Spinal cord (tissue), 10 donors: ENCODE measurements at places on chromosomes 5 and 9. TPM values are rescaled to one million over a fixed set of nuclear protein-coding genes. Genes with fewer than 3 reads are reported as not detected.
A peak's percentile ranks its signal among the peaks of the same experiment; 100 is the strongest.

The SPINK1 gene
- not detected for total RNA-seq

The CMBL gene
- 67.1 TPM for total RNA-seq

The CLK4 gene
- 58.5 TPM for total RNA-seq

The SH3RF2 gene
- 0.30 TPM for total RNA-seq

- DNase-seq, result peak; percentile 48
- H3K36me3 ChIP-seq, result no peaks in the 10 kb centered on the region
- H3K27ac ChIP-seq, result no peak overlapping the region
- no peak overlapping the region for H3K4me3 ChIP-seq
Observed at GRCh38 chr5:35182910-35183535, 47.3 kb downstream of the PRLR start.

DNA sequence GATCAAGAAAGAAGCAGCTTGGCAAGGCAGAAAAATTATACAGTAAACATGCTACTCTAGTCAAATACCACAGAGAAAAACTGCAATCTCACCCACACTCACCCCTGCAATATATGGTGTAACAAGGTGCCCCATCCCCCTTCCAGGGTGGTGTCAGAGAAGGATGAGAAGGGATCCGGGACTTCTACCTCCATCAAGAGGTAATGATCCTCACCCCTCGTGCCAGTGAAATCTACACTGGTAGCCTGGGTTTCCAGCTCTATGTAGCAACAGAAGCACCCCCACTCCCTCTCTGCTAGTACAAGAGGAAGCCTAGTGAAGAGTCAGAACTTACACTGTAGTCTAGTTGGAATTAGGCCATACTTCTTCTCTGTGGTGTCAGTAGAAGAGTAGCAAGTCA, 18.9 kb downstream of the SLCO4C1 start:
- DNase-seq, result no peak
- no peaks in the 10 kb centered on the region for H3K27me3 ChIP-seq
- H3K4me3 ChIP-seq, result no peak overlapping the region
- H3K4me1 ChIP-seq, result no peaks in the 10 kb centered on the region
- H3K36me3 ChIP-seq, result no peaks in the 10 kb centered on the region

GRCh38 chr9:129480227-129480626, 140.7 kb downstream of the C9orf50 start:
- no peak overlapping the region for H3K4me3 ChIP-seq
- H3K4me1 ChIP-seq, result peaks cover 63% of the 10 kb centered on the region
- DNase-seq, result no peak
- H3K27ac ChIP-seq, result peak overlapping the region; percentile 99
- H3K36me3 ChIP-seq, result no peaks in the 10 kb centered on the region

DNA sequence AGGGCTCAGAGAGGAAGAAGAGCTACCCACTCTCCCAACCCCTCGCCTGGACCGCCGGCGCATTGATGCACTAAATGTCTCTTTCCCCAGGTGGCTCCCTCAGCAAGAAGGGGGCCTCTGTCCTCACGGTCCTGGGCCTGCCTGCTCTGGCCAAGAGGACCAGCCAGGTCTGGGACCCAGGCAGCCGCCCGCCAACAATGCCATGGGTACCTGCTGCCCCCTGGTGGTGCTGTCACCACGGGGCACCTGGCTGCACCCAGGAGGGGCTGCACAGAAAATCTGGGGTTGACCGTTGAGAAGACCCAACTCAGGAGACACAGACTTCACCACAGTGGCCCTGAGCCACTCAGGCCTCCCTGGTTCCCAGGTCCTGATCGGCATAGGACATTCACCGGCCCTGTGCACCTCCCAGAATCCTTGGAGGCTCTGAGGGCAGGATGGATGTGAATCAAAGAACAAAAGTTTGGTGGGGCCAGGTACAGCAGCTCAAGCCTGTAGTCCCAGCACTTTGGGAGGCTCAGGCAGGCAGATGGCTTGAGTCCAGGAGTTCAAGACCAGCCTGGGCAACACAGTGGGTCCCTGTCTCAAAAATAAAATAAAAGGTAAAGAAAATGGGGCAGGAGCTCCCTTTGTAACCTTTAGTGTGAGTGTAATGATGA, 2.4 kb upstream of the VAV2 start:
- DNase-seq, result peak; percentile 67
- H3K36me3 ChIP-seq, result peaks cover 4% of the 10 kb centered on the region
- H3K27ac ChIP-seq, result no peak overlapping the region
- H3K4me3 ChIP-seq, result no peak overlapping the region

DNA sequence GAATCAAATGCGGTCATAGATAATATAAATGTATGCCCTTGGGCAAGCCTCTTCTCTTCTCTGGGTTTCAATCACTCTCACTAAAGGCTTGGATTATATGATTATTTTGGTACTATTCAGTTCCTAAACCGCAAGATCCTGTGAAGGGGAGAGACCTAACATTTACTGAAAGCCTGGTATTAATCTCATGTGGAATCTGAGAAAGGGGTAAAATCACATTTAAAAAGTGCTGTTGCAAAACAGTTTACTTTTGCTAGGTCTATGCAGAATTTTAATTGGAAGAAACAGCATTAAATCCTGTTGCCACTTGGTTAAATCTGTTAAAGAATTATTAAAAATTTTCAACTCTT, 50.7 kb downstream of the SLC44A1 start:
- H3K4me3 ChIP-seq, result no peak overlapping the region
- no peak overlapping the region for H3K27ac ChIP-seq
- H3K36me3 ChIP-seq, result peaks cover 4% of the 10 kb centered on the region

DNA sequence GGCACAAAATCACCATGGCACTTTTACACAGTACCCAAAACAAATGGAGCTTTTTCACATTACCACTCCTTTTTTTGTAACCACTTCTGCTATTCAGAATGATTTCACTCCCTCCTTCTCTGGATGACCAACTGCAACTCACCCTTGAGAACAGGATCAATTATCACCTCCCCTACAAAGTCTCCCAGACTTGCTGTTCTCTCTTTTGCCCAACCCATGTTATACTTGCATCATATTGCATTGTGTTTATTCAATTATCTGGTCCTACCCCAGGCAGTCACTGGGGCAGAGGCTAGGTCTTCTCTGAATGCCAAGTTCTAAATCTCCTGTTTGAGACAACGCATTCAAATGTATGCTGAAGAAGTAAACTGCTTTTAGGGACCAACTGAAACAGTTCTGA, 96.0 kb downstream of the GPR21 start:
- no peaks in the 10 kb centered on the region for H3K27me3 ChIP-seq
- H3K4me3 ChIP-seq, result no peak overlapping the region
- H3K4me1 ChIP-seq, result no peaks in the 10 kb centered on the region

- H3K27me3 ChIP-seq, result no peaks in the 10 kb centered on the region
- H3K4me3 ChIP-seq, result no peak overlapping the region
- H3K36me3 ChIP-seq, result no peaks in the 10 kb centered on the region
- H3K27ac ChIP-seq, result peak overlapping the region; percentile 0
Observed at GRCh38 chr9:88645879-88646199, 110.9 kb downstream of the NXNL2 start.

DNA sequence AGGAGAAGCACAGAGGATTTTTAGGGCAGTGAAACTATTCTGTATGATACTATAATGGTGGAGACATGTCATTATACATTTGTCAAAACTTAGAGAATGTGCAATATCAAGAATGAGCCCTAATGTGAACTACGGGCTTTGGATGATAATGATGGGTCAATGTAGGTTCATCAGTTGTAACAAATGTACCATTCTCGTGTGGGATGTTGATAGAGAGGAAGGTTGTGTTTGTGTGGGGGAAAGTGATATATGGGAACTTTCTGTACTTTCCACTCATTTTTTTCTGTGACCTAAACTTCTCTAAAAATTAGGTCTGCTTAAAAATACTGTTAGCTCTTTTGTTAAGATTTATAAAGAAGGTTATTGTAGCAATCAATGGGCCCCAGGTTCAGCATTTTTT, 138.9 kb downstream of the SPATA31D1 start:
- H3K4me1 ChIP-seq, result no peaks in the 10 kb centered on the region
- H3K36me3 ChIP-seq, result no peaks in the 10 kb centered on the region
- H3K27ac ChIP-seq, result no peak overlapping the region

GRCh38 chr5:72511774-72512592, 4.8 kb upstream of the ZNF366 start:
- no peak overlapping the region for H3K4me3 ChIP-seq
- H3K27ac ChIP-seq, result no peak overlapping the region
- no peak for DNase-seq
- H3K36me3 ChIP-seq, result no peaks in the 10 kb centered on the region
- peaks cover 21% of the 10 kb centered on the region for H3K4me1 ChIP-seq

DNA sequence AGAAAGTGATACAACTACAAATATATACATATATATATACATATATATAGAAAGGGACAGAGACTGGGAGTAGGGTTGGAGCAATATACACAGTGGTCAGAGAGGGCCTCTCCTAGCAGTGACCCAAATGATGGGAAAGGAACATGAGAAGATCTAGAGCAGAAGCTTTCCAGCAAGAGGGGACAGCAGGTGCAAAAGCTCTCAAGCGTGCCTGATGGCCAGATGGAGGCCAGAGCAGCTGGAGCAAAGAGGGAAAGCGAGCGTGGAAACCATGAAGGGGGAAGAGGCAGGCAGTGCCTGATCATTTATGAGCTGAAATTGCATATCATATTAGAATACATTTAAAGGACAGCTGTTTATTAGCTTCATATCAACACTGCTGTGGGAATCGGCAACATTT, 7.6 kb upstream of the GRPEL2 start:
- H3K27me3 ChIP-seq, result no peaks in the 10 kb centered on the region
- H3K4me1 ChIP-seq, result no peaks in the 10 kb centered on the region
- no peak overlapping the region for H3K27ac ChIP-seq
- no peak overlapping the region for H3K4me3 ChIP-seq
- no peak for DNase-seq

DNA sequence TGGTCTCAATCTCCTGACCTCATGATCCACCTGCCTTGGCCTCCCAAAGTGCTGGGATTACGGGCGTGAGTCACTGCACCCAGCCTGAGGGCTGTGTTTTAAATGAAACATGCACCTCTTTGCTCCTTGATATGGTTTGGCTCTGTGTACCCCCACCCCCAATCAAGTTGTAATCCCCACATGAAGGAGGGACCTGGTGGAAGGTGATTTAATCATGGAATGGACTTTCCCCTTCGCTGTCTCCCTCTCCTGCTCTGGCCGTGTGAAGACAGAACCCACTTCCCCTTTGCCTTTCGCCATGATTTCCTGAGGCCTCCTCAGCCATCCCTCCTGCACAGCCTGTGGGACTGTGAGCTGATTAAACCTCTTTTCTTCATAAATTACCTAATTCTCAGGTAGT, 12.5 kb upstream of the NOTCH1 start:
- H3K4me1 ChIP-seq, result peaks cover 11% of the 10 kb centered on the region
- no peak overlapping the region for H3K27ac ChIP-seq
- no peaks in the 10 kb centered on the region for H3K36me3 ChIP-seq
- no peak overlapping the region for H3K4me3 ChIP-seq

DNA sequence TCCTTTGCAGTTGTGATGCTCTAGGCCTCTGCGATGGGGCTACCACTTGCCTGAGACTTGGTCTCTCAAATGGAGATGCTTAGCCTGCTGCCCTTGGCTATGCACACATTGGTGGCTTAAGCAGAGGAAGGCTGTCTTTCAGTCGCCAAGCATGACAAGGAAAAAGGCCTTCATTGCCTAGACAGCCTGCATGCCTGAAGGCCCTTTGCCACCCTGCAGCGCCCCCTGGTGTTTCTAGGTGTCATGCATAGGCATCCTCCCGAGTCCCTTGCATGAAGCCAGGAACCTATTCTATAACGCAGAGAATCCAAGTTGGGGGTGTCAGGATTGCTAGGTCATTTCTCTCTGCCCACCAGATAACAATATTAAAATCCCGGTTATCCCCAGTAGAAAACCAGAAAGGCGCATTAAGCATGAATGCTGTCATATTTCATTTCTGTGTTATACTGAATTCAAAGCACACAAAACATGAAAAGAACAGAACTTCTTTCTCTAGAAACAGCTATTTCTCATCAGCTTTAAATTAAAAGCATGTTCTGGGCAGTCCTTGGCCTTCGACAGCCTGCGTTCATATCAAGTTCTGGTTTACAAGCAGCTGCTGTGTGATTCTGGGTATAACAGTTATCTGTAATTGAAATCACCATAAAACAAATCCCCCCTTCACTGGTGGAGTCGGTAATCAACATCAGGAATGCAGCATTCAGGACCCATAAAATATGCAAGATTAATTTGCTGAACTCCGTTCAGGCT, 59.7 kb upstream of the TRPC7 start:
- no peaks in the 10 kb centered on the region for H3K36me3 ChIP-seq
- no peak overlapping the region for H3K27ac ChIP-seq
- peaks cover 2% of the 10 kb centered on the region for H3K27me3 ChIP-seq
- DNase-seq, result peak; percentile 74

GRCh38 chr5:111310711-111311620, 86.8 kb downstream of the CAMK4 start:
- no peak for DNase-seq
- H3K36me3 ChIP-seq, result no peaks in the 10 kb centered on the region
- H3K27ac ChIP-seq, result no peak overlapping the region
- no peak overlapping the region for H3K4me3 ChIP-seq

GRCh38 chr5:94503677-94504076, 114.7 kb downstream of the KIAA0825 start:
- no peaks in the 10 kb centered on the region for H3K4me1 ChIP-seq
- H3K27ac ChIP-seq, result no peak overlapping the region
- H3K27me3 ChIP-seq, result no peaks in the 10 kb centered on the region
- H3K36me3 ChIP-seq, result no peaks in the 10 kb centered on the region

- no peak overlapping the region for H3K4me3 ChIP-seq
- peaks cover 31% of the 10 kb centered on the region for H3K36me3 ChIP-seq
Observed at GRCh38 chr9:127796225-127796813, 6.4 kb upstream of the FPGS start.

DNA sequence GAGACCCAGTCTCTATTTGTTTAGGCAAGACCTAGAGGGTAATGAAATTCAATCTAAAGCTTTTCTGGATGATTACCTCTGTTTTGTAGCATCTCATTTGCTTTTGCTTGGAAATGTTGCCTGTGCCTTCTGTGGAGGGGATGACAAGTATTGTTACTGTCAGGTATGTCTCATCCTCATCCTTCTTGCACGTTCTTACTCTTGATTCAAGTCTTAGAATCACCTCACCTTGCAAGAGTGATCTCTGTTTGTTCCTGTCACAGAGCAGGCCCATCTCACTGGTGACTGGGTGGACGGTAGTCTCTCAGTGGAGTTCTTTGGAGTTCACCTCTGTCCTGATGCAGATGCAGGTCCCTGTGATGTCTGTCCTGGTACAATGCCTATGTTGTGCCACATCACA, 33.5 kb downstream of the MCCC2 start:
- no peak overlapping the region for H3K4me3 ChIP-seq
- no peak for DNase-seq
- peaks cover 9% of the 10 kb centered on the region for H3K36me3 ChIP-seq
- no peaks in the 10 kb centered on the region for H3K4me1 ChIP-seq
